ENCODE measurements at places on chromosomes 13 and 19.

- DNase-seq, result no peak
Measured at GRCh38 chr13:110387451-110388107, 80.5 kb downstream of the COL4A2 start.

- DNase-seq, result peak; percentile 4
Measured at GRCh38 chr19:9709305-9709704, 34.4 kb upstream of the ZNF562 start.

- DNase-seq, result peak; percentile 86
Measured at GRCh38 chr19:38949580-38950367, 19.0 kb downstream of the MRPS12 start.

DNA sequence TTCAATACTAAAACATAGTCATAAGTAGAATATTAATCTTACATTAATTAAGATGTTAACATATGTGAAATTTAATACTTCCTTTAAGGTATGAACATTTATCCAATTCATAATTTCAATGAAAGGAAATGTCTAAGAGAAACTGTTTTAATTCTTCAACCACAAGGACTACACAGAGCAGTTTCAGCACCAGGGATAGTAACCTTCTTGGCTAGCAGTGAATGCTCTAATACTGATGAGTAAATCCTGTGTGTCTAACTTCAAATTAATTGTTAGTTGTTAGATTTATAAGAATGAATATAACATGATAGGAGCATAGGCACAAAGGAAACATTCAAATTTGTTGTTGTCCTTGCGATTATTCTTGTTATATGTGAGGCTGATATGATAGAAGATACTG lies 15.6 kb upstream of the NBEA start:
- DNase-seq, result no peak

DNA sequence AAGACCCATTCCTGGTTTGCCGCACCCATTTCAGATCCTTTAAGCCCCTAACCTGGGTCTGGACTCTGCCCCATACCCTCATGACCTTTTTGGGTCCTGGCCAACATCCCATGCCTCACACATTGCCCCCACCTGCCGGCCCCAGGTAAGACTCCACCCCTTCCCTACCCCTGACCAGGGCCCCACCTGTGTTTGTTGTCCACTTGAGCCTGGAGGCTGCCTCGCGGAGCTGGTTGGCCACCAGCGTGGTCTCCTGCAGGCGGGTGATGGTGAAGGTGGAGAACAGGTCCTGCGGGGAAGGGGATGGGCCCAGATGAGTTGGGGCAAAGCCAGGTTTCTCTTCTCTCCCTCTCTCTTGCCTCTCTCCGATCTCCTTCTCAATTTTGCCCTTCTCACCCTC lies 19.5 kb downstream of the MAN2B1 start:
- no peak for DNase-seq

Measured in anterior cingulate cortex (tissue), 58 donors.